Cardiac septum (tissue), 1 donor: ENCODE measurements at places on chromosomes 5 and 9. TPM values are rescaled to one million over a fixed set of nuclear protein-coding genes. Genes with fewer than 3 reads are reported as not detected.

GRCh38 chr9:128059365-128059983, 7.6 kb downstream of the NAIF1 start:
- no peak for DNase-seq

GRCh38 chr5:147037515-147038205, 159.1 kb upstream of the PPP2R2B start:
- no peak for DNase-seq

DNA sequence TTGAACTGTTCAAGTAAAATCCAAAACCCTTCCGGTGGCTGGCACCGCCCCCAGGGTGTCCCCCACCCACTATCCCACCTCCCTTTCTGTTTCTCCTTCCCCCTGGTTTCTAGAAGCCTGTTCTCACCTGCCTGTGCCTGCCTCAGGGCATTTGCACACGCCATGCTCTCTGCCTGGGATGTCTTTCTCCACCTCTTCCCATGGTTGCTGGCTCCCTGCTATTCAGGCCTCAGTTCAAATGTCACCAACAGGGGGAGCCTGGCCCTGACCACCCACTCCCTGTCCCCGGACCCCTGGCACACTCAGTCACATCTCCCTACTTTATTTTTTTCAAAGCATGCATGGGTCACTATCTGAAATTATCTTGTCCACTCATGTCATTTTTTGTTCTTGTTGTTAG, 39.9 kb upstream of the EEIG1 start:
- no peak for DNase-seq

GRCh38 chr9:77806741-77807140, 158.6 kb upstream of the GNA14 start:
- DNase-seq, result no peak

GRCh38 chr9:33172256-33173238, 5.4 kb upstream of the B4GALT1 start:
- no peak for DNase-seq

DNA sequence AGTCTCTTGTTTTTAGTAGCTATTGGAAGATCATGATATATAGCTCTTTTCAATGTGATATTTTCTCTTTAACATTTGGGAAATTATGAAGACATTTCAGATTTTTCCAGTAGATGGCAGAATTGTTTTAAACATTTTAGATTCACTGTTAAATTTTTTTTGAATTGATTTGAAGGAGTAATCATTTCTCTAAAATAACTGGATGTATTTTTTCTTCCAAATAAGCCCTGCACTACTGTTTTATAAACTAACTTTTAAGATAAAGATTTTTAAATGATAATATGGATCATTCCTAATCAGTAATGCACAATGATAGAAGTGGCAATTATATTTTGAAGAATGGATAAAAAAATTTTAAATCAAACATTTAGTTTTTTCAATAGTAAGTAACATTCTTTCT, 14.2 kb downstream of the NDUFAF2 start:
- DNase-seq, result no peak

DNA sequence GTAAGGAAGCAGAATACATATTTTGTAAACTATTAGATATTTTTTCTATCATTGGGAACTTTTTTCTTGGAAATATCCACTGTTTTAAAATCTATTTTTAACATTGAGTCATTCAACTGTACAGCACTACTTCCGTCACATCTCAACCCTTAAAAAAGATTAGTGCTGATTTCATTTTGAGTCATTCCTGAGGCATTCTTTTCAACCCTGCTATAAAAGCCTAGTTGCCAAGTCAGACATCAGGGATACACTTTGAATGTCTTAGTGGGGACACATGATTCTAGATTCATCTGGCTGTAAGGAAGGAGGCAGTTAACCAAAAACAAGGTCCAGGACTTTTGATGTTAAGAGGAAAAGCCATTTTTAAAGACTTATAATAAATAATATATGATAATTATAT, 160.9 kb downstream of the GIN1 start:
- DNase-seq, result no peak

DNA sequence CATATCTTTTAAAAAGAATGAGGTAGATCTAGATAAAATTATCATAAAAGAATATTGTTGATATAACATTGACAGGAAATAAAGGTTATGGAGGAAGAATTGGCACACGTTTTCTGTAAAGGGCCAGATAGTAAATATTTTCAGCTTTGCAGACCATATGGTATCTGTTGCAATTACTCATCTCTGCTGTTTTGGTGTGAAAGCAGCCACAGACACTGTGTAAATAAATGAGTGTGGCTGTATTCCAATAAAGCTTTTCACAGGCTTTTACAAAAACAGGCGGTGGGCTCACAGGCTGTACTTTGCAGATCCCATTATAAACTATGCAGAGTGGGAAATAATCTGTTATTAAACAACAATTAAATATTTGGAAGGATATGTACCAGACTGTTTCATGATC, 87.4 kb downstream of the SGCD start:
- no peak for DNase-seq

DNA sequence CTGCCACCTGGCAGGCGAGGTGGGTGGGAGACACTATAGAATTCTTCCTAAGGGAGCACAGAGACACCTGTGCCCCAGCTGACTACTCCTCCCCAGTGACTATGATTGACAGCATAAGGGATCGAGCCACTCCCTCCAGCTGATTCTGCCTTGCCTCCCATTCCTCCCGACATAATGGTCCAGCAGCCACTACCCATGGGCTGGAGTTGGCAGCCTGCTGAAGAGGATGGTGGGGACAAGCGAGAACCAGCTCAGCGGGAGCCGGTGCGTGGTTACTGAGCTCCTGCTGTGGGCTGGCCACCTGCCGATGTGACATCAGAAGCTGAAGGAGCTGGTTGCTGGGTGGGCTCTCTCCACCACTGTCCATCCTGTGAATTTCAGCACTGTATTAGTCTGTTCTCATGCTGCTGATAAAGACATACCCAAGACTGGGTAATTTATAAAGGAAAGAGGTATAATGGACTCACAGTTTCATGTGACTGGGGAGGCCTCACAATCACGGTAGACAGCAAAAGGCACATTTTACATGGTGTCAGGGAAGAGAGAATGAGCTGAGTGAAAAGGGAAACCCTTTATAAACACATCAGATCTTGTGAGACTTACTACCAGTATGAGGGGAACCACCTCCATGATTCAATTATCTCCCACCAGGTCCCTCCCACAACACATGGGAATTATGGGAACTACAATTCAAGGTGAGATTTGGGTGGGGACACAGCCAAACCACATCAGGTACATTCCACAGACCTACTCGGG, 12.1 kb upstream of the NCS1 start:
- DNase-seq, result no peak

DNA sequence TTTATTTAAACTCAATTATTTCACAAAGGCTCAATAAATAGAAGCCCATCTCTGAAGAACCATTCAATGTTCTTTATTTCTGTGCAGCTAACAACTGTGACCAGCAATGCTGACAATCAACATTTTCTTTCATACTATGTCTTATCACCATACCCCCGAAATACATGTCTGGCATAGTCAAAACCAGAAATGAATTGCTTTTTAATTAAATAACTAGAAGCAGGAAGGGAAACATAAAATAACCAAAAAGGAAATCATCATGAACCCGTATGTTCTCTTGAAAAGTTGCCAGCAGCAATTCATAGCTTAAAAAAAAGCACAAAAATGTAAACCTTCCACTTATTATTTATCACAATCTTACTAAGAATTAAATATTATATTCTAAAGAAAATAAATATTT, 212.4 kb downstream of the TMEM232 start:
- DNase-seq, result no peak

DNA sequence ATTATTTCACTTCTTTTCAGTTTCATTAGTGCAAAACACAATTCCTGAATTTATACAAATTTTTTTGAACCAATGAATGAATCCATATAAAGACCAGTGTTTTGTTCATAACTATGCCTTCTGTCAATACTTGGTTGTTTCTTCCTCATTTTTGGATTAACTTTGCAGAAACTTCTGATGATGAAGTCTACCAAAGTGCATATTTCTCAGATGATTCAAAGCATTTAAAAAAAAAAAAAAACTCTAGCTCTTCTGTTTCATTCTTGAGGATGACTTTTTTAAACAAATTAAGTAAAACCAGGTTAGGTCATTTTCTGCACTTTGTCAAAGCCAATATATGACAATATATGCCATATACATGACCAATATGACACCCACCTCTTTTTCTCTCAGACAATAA, 92.6 kb downstream of the CHSY3 start:
- no peak for DNase-seq

GRCh38 chr5:88214655-88215054, 54.0 kb downstream of the TMEM161B start:
- DNase-seq, result no peak

DNA sequence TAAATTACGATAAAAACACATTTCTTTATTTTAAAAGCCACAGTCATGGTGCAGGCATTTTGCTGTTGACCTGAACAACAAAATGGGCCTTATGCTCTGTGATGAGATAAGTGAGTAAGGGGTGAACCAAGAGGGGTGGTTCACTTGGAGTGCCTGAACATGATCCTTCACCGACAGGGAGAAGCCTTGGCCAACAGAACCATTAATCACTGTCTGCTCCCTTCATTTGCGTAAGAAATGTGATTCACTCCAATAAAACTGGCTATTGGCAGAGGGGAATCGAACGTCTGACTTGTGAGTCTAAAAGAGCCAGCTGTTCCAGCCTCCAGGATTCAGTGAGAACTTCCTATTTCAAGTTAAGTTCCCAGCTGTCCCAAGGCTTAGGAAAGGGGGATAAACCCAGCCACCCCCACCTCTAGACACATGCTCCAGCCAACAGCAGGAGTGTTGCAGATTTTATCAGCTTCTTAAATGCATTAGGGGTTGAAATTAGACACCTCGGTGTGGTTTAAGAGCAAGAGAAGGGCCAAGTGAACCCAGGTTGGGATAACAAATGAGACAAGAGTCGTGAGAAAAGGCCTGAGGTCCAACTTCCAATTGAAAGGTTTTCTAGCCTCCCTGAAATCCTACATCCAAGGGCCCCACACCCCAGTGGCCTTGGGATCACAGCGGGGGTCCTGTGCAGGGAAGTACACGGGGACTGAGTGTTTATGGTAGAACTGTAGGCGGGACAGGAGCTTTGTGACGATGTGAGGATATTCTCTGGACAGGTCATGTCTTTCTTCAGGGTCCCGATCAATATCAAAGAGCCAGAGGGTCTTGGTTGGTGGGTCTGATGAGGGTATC, 131.4 kb upstream of the LHFPL2 start:
- no peak for DNase-seq

- DNase-seq, result peak; percentile 44
Observed at GRCh38 chr9:134962065-134962972, 44.6 kb upstream of the FCN1 start.

GRCh38 chr5:181260720-181261319, at the start of gene TRIM52:
Gene TRIM52, minus strand, starts transcription at chr5:181261143. Its CDS starts 330 bp downstream, at chr5:181260813.
- DNase-seq, result peak; percentile 97

- DNase-seq, result no peak
Observed at GRCh38 chr5:102545175-102545574, 46.4 kb upstream of the SLCO6A1 start.

DNA sequence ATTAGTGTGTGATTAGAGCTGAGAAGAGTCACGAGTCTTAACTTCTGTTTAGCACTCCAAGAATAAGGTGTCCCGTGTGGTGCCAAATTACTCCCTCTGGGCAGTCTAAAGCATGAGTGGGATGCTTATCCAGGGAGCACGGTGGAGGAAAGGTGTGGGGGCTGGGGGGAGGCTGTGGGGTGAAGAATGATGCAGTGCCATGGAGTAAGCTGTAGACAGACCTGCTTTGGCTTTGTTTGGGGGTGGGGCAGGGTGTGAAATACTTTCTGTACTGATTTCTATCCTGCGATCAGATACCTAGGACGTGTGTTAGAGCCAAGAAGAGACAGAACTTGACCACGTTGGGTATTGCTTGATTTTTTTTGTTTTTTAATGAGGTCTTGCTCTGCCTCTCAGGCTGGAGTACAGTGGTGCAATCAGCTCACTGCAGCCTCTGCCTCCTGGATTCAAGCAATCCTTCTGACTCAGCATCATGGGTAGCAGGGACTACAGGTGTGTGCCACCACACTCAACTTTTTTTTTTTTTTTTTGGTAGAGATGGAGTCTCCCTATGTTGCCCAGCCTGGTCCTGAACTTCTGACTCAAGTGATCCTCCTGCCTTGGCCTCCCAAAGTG, 232.8 kb downstream of the MAN2A1 start:
- no peak for DNase-seq

DNA sequence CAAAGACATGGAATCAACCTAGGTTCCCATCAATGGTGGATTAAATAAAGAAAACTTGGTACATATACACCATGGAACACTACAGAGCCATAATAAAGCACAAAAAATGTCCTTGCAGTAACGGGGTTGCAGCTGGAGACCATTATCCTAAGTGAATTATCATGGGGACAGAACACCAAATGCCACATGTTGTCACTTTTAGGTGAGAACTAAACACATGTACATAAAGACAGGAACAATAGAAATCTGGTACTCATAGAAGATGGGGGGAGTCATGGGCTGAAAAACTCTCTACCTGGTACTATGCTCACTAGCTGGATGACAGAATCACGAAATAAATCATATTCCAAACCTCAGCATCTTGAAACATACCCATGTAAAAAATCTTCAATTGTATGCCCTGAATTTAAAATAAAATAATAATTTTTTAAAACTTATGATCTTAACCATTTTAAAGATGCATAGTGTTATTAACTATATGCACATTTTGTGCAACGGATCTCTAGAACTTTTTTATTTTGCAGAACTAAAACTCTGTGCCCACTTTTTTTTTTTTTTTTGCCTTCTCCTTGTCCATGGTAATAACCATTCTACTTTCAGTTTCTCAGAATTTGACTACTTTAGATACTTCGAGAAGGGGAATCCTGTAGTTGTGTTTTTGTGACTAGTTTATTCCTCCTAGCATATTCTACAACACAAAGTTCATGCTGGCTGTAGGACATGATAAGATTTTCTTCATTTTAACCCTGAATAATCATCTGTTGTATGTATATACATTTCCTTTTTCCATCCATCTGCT, 1081.6 kb upstream of the ACO1 start:
- no peak for DNase-seq

- DNase-seq, result no peak
Observed at GRCh38 chr5:983238-983524, 25.4 kb upstream of the NKD2 start.

- DNase-seq, result no peak
Observed at GRCh38 chr5:41517909-41518308, 7.5 kb upstream of the PLCXD3 start.

ANKRD55 gene
- not detected for total RNA-seq

OLFM1 gene
- 8.6 TPM for total RNA-seq

MCCC2 gene
- total RNA-seq, result 85.6 TPM

RNF183 gene
- not detected for total RNA-seq

SFXN1 gene
- 30.1 TPM for total RNA-seq

SLC1A3 gene
- total RNA-seq, result 53.0 TPM

SMIM33 gene
- total RNA-seq, result not detected

SLC9A3 gene
- total RNA-seq, result 1.0 TPM

PGGT1B gene
- total RNA-seq, result 24.7 TPM

FCN2 gene
- not detected for total RNA-seq

PDE6A gene
- 0.13 TPM for total RNA-seq

LHX2 gene
- 0.19 TPM for total RNA-seq

LTC4S gene
- total RNA-seq, result 12.8 TPM
